Mesendoderm (in vitro differentiated cells): ENCODE measurements at places on chromosomes 6 and 20.

GRCh38 chr6:53464483-53464882 is 80.4 kb downstream of the GCLC start:
- DNase-seq = no peak

DNA sequence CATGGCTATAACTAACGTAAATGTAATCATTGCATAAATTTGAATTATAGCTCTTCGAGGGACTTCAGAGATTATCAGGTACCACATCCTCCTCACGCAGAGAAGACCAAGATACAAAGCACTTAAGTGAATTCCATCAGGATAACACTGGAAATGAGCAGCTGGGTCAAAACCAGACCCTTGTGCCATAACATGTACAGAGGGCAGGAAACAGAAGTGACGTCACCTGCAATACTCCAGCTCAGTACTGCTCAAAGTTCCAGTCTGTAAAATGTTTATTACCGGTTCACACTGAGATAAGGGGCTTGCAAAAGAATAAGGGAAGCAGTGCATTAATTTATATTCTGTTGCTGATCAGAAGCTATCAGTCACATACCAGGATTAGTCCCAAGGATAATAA is 45.8 kb downstream of the RGS17 start:
- no peak for DNase-seq

GRCh38 chr6:13664703-13665352 is 46.8 kb downstream of the RANBP9 start:
- DNase-seq = no peak

DNA sequence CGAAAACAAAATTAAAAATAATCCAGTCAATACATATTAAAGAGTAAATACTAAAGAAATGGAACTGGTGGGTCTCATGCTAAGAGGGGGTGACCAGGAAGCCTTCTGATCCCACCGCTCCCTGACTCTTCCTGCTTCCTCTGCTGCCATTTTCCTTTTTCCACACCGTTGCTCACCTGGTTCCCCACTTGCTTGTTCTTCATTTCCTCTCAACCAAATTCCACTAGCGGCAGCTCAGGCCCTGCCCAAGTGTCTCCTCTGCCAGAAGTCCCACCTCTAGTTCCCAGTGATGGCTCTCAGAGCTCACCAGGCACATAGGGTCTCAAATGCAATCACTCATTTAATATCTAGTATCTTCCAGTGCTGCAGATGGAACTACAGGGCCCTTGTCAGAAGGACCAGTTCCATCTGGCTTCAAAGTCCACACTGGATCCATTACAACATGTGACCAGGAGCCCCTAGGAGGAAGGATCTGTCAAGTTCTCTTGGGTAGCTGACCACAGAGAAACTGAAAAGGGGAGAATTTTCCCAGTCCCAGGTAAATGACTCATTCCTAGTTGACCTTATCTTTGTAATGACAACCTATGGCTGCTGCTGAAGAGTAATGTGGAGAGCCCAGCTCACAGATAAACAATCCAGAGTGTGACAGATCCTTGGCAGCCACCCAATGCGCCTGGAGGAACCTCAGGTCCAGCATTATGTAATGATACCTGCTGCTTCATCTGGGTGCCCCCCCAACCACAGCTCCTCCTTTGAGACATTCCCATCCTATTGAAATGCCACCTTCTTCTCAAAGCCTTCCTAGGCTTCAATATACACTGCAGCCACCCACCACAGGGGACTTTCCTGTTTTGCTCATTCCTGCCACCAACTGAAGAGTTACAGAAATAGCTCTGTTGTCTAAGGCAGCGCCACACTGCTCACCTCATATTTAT is 38.2 kb downstream of the ELMO2 start:
- DNase-seq = no peak

GRCh38 chr20:24277196-24277595 is 192.2 kb upstream of the SYNDIG1 start:
- peak; percentile 55 for DNase-seq

DNA sequence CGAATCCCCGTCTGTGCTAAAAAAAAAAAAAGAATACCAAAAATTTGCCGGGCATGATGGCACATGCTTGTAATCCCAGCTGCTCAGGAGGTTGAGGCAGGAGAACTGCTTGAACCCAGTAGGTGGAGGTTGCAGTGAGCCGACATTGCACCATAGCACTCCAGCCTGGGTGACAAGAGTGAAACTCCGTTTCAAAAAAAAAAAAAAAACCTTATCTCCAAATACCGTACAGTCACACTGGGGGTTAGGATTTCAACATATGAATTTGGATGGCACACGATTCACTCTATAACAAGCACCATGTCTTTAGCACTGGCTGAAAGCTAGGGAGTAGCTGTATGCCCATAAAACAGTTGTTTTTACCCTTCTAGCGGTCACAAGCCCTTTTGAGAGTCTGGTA is 3.8 kb downstream of the SMIM13 start:
- DNase-seq = no peak

DNA sequence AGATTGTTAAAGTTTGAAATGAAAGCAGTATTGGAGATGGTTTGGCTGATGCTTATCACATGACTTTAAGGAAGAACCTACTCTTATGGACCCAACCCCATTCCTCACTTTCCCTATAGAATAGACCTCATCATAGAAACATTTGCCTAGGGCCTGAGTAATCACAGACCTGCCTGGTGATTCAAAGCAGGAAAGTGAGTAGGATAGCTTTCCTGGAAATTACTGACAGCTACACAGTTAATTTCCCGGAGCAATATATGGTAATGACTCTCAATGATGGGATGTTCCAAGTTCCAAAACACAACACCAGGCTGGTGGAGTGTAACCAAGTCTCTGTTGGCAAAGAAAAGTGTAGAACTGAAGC is 233.8 kb downstream of the SIM1 start:
- peak; percentile 27 for DNase-seq

DNA sequence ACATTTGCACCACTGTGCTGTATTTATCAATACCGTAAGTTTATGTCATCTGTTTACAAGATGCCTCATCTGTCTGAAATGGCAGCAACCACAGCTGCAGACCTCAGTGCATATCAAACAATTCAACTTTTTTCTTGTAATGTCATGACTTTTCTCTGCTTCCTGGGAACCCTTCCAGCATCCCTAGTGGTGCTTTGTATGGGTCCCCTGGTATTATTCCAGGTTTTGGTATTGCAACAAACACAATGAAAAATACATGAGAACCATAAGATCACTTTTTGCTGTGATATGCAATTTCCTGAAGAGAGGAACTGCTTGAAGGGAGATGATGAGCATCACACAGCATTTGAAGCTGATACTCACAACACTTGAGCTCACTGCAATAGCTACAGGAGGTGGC is 12.0 kb upstream of the TXNDC5 start:
- DNase-seq = no peak

DNA sequence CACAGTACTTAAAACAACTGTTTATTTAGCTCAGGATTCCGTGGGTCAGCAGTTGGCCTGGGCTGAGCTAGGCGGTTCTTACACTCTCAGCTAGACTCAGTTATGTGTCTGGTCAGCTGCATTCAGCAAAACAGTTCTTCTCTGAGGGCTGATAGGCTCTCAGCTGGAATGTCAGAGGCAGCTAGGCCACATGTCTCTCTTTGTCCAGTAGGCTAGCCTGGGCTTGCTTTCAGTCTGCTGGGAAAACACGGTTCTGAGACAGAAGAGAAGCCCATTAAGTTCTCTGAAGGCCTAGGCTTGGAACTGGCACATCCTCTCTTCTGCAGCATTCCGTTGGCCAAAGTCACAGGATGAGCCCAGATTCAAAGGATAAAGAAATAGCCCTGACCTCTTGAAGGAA is 65.6 kb downstream of the TULP4 start:
- peak; percentile 23 for DNase-seq
